H1 (cell line): ENCODE measurements at places on chromosomes 12 and 14. TPM values are rescaled to one million over a fixed set of nuclear protein-coding genes. Genes with fewer than 3 reads are reported as not detected.
A peak's percentile ranks its signal among the peaks of the same experiment; 100 is the strongest.

DNA sequence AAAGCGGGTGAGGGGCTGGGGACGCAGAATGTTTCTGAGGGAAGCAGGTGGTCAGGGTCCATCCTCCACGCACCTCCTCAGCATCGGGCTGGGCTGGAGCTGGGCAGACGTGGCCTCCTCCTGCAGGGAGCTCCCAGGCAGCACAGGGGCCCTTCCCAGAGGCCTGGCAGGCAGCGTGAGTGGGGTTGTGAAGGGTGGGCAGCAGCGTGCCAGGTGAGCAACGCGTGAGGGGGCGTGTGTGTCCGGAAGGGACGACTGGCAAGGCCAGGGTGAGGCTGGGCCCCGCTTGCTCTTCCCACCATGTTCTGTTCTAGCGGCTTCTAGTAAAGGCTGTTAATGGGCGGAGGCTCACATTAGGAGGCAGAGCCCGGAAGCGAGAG is 17.1 kb downstream of the ANKRD9 start:
- DNase-seq: no peak
- no peak overlapping the region for H3K4me3 ChIP-seq
- H3K27ac ChIP-seq: no peak overlapping the region
- H3K27me3 ChIP-seq: no peaks in the 10 kb centered on the region

Gene SMOC1
- 1.6 and 2.4 TPM in 2 replicates for total RNA-seq

DNA sequence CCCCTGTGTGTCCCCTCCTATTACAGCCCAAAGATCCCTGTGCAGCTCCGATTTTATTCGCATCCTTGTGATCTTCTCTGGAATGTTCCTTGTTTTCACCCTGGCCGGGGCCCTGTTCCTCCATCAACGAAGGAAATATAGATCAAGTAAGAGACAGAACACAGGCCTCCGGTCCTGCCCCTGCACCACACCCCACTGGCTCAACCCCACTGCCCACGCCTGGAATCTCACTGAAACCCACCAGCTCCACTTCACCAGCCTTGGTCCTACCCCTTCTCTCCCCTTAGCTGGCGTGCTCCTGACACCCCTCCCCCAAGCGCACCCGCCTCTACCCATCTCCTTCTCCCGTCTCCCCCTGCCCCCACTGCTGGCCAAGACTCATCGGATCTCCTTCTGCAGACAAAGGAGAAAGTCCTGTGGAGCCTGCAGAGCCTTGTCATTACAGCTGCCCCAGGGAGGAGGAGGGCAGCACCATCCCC is 934 bp upstream of the TAPBPL start:
- no peaks in the 10 kb centered on the region for H3K36me3 ChIP-seq
- H3K4me1 ChIP-seq: peaks cover 23% of the 10 kb centered on the region
- no peaks in the 10 kb centered on the region for H3K27me3 ChIP-seq
- no peak for DNase-seq
- H3K27ac ChIP-seq: peak overlapping the region; percentile 78
- H3K4me3 ChIP-seq: peak overlapping the region; percentile 42

GRCh38 chr12:119802472-119802871 is 74.6 kb downstream of the CIT start:
- H3K36me3 ChIP-seq: no peaks in the 10 kb centered on the region
- no peak for DNase-seq
- H3K27ac ChIP-seq: no peak overlapping the region
- no peak overlapping the region for H3K4me3 ChIP-seq
- H3K4me1 ChIP-seq: peaks cover 3% of the 10 kb centered on the region; the same call in 1 of the 2 replicates
- no peaks in the 10 kb centered on the region for H3K27me3 ChIP-seq

Gene SPRYD3
- 6.6 and 6.8 TPM in 2 replicates for total RNA-seq

GRCh38 chr12:1608713-1609119 is 14.3 kb upstream of the FBXL14 start:
- DNase-seq: no peak
- peaks cover 4% of the 10 kb centered on the region for H3K4me1 ChIP-seq
- H3K4me3 ChIP-seq: no peak overlapping the region
- H3K36me3 ChIP-seq: no peaks in the 10 kb centered on the region
- peaks cover 12% of the 10 kb centered on the region; the same call in 1 of the 2 replicates for H3K27me3 ChIP-seq
